ENCODE measurements at places on chromosomes 4 and X. TPM values are rescaled to one million over a fixed set of nuclear protein-coding genes. Genes with fewer than 3 reads are reported as not detected.

- DNase-seq = no peak
Observed at GRCh38 chrX:153468008-153468580, 2.3 kb downstream of the HAUS7 start.

GRCh38 chrX:9997524-9997923 lies 30.4 kb downstream of the CLDN34 start:
- no peak for DNase-seq

CPLX1 gene
- 11.6 TPM for total RNA-seq

- peak; percentile 30 for DNase-seq
Observed at GRCh38 chr4:613126-613525, 12.2 kb upstream of the PDE6B start.

- DNase-seq = no peak
Observed at GRCh38 chr4:119025916-119026661, 109.5 kb upstream of the MYOZ2 start.

DNA sequence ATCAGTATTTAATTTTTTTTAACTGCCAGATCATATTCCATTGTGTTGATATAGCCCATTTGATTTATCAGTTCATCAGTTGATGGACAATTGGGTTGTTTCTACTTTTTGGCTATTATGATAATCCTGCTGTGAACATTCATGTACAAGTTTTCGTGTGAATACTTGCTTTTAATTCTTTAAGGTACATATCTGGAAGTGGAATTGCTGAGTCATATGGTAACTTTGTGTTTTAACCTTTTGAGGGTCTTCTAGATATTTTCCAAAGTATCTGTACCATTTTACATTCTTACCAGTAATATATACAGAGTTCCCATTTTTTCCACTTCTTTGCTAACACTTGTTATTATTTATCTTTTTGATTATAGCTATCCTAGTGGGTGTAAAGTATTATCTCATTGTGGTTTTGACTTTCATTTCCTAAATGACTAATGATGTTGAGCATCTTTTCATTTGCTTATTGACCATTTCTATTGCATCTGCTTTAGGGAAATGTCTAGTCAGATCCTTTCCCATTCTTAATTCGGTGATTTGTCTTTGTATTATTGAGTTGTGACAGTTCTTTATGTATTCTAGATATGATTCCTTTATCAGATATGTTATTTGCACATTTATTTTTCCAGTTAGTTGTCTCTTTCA lies 75.2 kb upstream of the NUDT6 start:
- no peak for DNase-seq

DNA sequence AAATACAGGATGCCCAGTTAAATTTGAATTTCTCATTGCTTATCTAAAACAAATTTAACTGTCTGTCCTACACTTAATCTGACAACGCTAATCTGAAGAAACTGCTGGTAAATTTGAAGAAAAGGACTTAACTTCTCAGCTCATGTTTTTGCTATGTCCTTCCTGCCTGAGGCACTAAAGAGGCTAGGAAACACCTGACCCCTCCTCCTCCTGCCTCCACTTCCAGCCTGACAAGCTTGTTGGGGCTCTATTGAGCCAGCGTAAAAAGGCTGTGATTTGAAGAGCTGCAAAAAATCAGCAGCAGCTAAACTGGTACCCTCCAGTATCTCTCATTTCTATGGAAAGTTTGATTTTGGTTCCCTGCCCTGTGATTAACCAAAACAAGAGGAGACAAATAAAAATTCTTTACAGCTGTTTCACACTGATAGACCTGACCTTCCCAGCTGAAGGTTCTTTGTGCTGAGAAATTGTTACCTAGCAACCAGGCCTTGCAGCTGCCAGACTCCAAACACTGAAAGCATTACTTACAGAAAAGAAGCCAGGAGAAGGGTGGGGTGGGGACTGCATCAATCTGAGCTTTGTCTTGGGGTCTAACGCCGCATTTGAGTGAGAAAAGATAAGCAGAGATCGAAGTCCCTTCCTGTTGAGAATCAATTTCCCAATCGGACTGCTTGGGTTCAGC lies 35.0 kb downstream of the DCX start:
- no peak for DNase-seq

- DNase-seq = no peak
Observed at GRCh38 chrX:97224148-97224547, 340.4 kb downstream of the RPA4 start.

DNA sequence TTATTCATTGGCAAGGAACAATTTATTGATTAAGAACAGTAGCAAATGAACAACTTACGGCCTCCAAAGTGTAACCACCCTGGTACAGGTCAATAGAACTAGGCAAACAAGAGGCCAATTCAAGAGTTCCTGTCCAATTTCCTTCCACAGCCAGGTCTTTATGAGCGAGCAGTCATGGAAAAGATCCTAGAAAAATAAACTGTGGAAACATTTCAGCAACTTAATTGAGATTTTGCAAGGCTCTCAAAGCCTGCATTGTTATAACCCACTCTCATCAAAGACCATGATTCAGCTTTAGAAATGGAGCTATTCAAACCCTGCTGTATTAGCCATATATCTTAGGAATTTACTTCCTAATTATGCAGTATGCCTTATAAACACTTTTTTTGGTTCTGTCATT lies 43.6 kb downstream of the UNC5C start:
- DNase-seq = no peak

GRCh38 chr4:182190306-182190705 lies 52.9 kb upstream of the TENM3 start:
- no peak for DNase-seq

GRCh38 chrX:66009231-66009845 lies 30.5 kb downstream of the VSIG4 start:
- DNase-seq = no peak

Data from sciatic nerve (tissue), 2 donors.